ENCODE measurements at places on chromosomes 12 and 14.

- DNase-seq = no peak
These were observed 61.2 kb upstream of the DYNC1H1 start for GRCh38 chr14:101903111-101903561.

- no peak for DNase-seq
These were observed 26.5 kb downstream of the IL26 start for GRCh38 chr12:68199127-68199526.

DNA sequence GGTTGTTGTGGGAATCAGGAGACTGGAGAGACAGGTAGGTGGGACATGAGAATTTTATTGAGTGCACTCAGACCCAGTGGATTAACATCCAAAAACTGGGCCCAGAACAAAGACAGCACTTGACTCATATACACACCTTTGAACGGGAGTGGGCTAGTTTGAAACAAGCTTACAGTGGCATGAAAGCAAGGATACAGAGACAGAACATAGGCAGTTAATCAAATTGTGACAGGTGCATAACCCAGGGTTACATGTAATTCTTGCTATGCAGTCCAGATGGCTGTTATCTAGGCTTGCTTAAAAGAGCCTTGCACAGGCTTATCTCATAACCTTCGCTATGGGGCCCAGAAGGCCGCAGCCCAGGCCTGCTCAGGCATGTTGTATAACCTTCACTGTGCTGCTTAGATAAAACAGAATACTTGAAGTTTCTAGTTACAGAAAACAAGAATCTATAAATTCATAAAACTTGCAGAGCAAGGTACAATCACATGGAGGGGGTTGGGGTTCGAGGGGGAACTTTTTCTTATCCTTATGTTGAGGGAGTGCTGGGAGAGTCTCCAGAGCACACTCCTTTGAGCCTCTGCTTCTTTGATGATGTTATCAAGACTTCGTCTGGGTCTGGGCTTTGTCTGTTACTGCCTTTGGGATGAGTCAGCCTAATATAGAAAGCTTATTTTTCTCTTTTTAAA lies 81.7 kb downstream of the TNFAIP2 start:
- no peak for DNase-seq

DNA sequence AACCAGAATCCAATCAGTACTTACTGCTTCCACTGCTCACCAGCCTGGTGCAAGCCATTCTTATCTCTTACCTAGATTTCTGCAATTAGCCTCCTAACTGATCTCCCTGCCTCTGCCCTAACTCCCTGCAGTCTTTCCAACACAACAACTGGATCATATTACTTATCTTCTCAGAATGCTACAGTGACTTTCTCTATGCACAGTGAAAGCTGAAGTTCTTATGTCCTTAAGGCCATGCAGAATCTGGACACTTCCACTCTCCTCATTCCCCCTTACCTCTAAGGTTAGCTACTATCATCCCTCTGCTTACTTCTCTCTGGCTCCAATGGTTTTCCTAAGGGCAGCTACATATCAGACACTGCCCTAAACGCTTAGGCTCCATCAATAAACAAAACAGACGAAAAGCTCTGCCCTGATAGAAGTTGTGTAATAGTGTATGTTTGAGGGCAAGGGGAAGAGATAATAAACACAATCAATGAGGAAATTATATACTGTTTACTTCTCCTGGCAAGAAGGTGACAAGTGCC lies 4.0 kb downstream of the KTN1 start:
- no peak for DNase-seq

DNA sequence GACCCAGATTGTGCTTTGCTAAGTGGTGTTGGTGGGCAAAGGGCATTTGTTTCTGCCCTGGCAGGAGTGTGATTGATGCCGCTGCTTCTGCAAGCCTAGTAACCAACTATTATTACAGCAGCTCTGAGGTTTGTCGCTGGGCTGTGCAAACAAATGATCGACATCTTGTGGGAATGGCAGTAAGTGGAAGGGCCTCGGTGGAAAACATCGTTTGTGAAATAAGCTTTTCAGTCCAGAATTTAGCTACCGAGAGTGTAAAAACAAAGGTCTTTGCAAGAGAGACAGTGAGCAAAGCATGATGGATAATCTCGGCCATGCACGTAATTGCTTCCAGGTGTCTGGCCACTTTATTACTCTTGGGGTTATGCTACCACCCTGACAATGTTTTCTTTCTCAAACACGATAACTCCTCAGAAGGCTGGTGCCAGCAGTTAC lies 397.7 kb upstream of the PRICKLE1 start:
- no peak for DNase-seq

GRCh38 chr14:95696741-95697140 lies 10.5 kb downstream of the TCL1B start:
- no peak for DNase-seq

GRCh38 chr14:34168656-34169055 lies 217.8 kb upstream of the EGLN3 start:
- DNase-seq = no peak

GRCh38 chr12:52903855-52904508 lies 894 bp downstream of the KRT8 start:
- DNase-seq = peak; percentile 88

GRCh38 chr12:38258411-38258810 lies 58.2 kb upstream of the ALG10B start:
- no peak for DNase-seq

GRCh38 chr12:574475-575128 lies 88.6 kb downstream of the NINJ2 start:
- DNase-seq = no peak

- no peak for DNase-seq
These were observed 13.7 kb upstream of the TCTN1 start for GRCh38 chr12:110600254-110600653.

DNA sequence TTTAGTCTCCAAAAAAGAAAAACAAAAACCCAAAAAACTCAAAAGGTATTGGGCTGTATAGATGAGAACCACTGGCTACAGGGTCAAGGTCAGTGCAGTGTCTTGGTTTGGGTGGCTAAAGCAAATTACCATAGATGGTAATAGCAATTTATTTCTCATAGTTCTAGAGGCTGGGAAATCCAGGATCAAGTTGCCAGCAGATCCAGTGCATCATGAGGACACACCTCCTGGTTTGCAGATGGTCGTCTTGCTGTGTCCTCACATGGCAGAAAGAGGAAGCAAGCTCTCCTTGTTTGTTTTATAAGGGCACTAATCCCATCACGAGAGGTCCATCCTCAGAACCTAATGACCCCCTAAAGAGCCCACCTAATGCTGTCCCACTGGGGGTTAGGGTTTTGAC lies 11.2 kb downstream of the COX14 start:
- DNase-seq = no peak

GRCh38 chr12:131054345-131055092 lies 100.8 kb downstream of the ADGRD1 start:
- no peak for DNase-seq

DNA sequence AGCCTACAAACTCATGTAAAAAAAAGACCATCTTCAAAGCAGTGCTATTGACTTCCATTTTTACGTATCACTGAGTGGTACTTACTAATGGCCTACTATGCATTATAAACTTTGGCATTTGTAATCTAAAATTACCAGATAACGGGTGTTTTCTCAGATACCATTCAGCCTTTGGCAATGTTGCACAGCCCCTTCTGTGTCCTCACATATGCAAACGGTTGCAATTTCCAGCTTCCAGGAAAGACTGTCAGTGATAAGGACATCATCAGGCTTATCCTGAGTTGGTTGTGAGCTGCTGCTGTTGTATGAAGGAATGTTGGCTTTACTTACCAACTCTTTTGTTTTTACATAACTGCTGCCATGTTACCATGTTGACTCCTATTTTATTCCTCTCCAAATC lies 1.6 kb upstream of the SLC6A13 start:
- no peak for DNase-seq

DNA sequence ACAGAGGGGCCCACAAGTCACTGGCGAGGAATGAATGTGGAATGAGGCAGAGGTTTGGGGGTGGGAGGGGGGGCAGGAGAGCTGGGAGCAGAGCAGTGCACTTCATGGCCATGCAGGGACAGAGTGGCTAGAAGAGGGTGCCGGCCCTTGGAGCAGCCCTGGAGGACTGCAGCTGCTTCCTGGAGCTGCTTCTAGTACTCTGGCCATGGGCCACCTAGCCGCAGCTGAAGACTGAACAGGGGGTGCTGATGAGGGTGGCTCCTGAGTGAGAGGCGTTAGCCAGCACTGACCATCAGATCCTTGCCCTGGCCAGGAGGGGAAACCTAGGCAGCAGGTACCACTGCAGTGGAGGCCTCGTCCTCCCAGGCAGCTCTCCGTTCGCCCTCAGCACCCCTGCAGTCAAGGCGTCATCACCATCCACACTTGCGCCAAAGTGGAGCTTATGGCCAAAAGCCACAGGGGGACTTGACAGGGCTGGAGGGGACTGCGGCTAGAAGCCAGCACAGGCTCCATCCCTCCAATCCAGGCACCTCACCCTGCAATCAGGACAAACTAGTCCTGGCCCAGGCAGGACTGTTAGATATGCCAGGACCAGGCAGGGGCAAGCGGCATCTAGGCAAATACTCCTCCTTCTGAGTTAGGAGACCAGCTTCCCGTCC lies 16.4 kb downstream of the OTUB2 start:
- DNase-seq = no peak

GRCh38 chr14:36579573-36580140 lies 2.8 kb downstream of the NKX2-8 start:
- peak; percentile 63 for DNase-seq

- DNase-seq = no peak
These were observed 115.4 kb downstream of the PDE3A start for GRCh38 chr12:20483776-20484175.

- no peak for DNase-seq
These were observed 19.8 kb downstream of the ERH start for GRCh38 chr14:69378274-69378673.

GRCh38 chr14:65926504-65926903 lies 514.0 kb downstream of the FUT8 start:
- DNase-seq = no peak

DNA sequence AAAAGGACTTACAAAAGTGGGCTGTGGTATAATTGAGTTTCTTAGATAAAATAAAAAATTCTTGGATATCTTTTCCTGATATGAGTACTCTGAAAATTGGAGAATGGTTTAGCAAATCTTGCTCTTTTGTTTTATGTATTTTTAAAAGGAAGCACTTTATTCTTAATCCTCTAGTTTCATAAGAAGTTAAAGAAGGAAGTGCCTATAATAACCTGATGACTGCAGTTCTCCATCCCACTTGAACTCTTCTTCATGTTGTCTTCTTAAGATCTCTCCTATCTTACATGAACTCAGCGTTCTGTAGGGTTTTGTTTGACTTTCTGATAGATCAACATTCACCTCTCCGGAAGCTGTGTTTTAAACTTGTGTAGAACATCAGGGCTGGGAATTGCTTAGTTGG lies 271.0 kb downstream of the ERC1 start:
- DNase-seq = no peak

GRCh38 chr12:28618772-28619171 lies 428.5 kb downstream of the CCDC91 start:
- DNase-seq = no peak

GRCh38 chr12:99670635-99671034 lies 23.1 kb downstream of the GARIN6 start:
- DNase-seq = no peak

GRCh38 chr14:25122211-25122610 lies 72.3 kb upstream of the STXBP6 start:
- no peak for DNase-seq

DNA sequence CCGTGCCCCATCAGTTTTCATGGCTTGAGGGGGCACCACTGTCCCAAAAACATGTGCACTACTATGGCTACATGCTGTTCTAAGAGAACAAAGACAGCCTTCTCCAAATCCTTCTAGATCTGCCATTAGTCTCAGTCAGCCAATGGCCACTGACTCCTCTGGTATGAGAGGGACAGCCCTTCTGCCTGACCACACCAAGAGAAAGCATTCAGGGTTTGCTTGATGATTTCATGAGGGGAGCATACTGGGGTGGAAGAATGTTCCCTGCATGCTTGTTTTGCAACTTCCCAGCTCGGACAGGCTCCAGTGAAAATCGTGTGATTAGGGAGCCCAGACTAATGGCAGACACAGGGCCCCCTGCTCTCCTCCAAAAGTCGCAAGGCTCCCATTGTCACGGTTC lies 199.6 kb upstream of the ALG10B start:
- DNase-seq = no peak

DNA sequence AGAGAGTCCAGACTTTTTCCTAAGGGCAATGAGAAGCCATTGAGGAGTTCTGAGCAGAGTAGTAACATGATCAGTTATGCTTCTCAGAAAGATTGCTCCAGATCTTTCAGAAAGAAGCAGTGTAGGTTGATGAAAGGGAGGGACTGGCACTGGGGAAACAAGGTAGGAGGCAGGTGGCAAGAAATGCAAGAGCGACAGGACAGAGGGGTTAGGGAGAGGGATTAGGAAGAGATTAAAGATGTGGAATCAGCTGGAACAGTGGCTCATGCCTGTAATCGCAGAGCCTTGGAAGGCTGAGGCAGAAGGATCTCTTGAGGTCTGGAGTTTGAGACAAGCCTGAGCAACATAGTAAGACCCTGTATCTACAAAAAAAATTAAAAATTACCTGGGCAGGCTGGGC lies 3.4 kb downstream of the CDCA3 start:
- no peak for DNase-seq

DNA sequence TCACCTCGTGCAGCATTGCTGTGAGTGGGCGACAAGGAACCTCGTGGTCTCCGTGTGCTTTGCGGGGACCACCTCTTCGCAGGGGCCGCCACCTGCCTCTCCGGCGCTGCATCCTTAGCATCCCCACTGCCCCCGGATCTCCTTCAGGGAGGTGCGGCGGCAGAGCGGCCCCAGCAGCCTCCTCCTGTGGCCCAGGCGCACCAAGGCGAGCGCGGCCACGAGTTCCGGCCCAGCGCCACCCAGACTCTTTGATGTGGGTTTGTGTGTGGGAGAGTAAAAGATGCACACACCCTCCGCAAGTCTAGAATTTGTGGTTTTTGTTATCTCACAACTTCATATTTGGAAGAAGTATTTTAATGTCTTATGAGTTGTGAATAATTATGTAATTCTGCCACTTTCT lies 118.8 kb upstream of the DIO3 start:
- DNase-seq = no peak

GRCh38 chr12:102753802-102754201 lies 163.2 kb downstream of the PAH start:
- no peak for DNase-seq

DNA sequence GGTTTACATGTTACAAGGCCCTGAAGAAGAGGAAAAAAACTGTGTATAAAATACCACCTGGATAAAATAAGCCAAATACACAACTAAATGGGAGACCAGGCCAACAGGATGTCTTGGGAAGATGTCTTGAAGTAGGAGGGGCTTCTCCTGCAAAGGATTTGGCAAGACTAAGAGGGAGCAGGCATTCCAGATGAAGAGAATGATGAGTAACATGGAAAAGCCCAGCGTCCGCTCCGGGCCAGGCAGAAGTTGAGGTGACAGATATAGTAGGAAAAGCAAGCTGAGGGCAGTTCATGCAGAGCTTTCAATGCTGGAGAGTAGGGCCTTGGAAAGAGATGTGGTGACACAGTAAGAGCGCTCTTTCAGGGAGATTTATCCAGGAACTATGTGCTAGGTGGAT lies 16.1 kb upstream of the EIF4B start:
- no peak for DNase-seq

DNA sequence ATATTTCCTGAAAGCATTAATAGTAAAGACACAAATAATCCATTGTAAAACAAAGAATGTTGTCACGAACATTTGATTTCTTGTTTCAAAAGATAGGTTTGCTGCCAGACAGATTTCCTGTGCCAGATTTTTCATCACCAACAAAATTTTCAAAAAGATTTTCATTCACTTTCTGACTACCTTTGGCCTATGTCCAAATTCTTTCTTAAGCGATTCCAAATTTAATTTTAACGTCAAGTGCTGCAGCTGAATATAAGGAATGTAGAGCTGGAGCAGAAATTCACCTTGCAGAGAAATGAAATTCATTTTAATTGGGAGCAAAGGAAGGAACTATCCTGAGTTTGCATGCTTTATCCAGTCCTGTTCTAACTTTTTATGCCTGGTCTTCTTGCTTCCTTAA lies 277.4 kb downstream of the CCER1 start:
- no peak for DNase-seq

All from pancreas (tissue), 10 donors.